ENCODE measurements at places on chromosomes 6 and 20.

- no peak for DNase-seq
Observed at GRCh38 chr20:8145246-8146168, 13.4 kb downstream of the PLCB1 start.

GRCh38 chr6:166204852-166205650 lies 37.4 kb upstream of the TBXT start:
- no peak for DNase-seq

DNA sequence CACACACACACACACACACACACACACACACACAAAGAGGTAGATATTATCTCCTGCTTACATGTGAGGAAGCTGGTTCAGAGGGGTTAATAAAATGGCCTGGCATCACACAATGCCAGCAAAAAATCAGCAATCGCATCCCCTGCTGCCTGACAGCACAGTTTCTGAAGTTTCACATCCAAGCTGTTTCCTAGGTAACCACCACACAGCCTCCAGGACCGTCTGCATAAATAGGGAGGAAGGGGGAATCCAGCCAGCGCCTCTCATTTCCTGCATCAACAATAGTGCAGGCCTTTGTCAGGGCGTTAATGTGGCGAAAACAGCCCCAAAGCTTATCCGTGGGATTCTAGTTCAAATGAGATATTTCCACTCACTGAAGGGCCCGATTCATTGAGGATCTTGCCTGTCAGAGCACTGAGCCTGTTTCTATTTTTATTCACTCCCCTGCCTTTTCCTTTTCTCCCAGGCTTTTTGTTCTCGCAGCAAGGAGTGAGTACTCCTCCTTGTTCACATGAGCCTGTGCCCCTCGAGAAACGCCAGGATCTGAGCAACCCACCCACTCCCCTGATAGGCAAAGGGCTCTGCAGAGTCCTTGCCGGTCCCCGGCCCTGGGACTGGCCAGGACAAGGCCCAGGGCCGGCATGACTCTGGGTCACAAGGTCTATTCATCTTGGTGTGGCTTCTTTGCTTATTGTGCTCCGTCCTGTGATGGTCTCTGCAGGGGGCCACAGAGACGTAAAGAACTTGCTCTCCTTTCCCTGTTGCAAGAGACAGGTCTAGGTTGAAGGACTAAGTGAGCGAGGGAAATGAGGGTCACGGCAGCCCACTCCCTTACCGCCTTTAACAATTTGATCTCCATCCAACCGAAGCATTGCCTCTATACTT lies 32.7 kb downstream of the TUBB2B start:
- DNase-seq: peak; percentile 74

- peak; percentile 87 for DNase-seq
Observed at GRCh38 chr6:3977875-3978711, 100.8 kb downstream of the FAM217A start.

DNA sequence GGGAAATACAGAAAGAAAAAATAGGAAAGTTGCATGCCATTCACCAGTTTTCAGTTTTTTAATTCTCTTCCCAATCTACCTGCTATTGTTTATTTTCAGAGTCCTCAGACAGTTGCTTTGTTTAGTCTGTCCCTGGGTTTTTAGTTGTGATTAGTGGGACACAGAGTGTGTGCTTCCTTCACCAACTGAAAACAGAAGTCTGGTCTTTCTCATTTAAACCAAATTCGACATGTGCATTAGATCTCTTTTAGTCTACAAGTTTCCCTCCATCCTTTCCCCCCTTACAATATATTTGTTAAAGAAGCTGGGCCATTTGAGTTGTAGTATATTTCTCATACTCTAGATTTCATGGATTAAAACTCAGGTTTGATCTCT lies 58.7 kb upstream of the STMND1 start:
- no peak for DNase-seq

DNA sequence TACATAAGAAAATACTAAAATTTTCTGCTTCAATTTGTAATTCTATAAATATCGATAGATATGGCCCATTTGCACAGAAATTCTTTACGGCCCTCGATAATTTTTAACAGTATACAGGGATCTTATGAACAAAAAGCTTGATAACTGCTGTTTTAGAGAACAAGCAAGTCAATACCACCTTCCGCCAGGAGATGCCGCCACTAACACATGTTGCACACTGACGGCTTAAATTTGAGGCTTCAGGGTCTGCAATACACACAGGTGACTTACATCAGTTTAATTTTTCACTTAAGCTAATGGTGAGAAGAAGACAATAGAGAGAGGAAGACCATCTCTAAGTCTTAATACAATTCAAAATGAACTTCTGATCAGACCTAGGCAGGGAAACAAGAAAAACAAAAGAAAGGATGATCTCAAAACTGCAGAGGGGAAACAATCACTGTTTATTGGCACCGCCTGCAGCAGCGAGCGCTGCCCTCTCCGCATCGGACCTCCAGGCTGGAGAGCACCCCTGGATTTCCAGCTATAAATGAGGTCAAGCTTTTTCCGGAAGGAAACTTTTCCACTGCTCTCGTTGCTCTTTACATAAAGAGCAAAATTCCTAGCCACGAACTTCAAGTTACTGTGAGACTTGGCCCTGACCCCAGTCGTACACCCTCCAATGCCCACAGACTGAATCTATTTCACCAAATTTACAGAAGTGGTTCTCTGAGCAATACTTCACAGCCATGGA lies 53.9 kb downstream of the OTOR start:
- DNase-seq: peak; percentile 65

GRCh38 chr20:60221593-60221992 lies 263.4 kb downstream of the CDH26 start:
- DNase-seq: no peak

DNA sequence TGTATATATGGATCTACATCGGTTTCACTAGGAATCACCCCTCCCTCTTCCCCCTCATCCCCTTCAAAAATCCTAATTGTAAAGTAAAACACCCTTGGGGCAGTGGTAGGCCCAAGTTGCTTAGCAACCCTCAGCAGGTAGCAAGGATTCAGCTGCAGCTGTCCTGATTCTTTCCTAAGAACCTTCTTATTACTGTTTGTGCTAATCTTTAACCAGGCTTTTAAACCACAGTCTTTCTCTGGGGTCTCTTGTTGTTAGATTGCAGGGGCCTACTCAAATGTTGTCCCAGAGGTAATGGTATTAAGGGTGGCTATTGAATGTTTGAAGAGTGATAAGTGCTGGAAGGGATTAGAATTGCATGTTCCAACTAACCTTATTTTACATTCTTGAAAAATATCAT lies 46.4 kb downstream of the PRL start:
- no peak for DNase-seq

- DNase-seq: no peak
Observed at GRCh38 chr6:57195457-57195856, 23.3 kb downstream of the BAG2 start.

DNA sequence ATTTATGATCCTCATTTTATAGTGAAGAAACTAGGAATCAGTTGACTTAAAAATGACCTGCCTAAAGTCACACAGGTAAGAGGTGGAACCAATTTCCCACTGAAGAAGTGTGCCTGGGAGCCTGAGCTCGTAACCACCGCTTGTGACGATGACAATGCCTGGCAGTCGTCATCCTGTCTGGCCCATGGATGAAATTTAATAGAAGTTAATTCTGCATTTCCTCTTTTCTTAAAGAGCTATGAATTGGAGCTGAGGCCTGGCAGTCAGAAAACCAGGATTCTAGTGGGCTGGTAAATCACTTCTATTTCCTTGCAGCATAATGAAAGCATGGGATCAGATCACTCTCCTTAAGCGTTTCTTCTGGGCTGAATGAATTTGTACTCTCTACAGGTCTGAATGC lies 200.0 kb upstream of the SGK1 start:
- DNase-seq: peak; percentile 40

DNA sequence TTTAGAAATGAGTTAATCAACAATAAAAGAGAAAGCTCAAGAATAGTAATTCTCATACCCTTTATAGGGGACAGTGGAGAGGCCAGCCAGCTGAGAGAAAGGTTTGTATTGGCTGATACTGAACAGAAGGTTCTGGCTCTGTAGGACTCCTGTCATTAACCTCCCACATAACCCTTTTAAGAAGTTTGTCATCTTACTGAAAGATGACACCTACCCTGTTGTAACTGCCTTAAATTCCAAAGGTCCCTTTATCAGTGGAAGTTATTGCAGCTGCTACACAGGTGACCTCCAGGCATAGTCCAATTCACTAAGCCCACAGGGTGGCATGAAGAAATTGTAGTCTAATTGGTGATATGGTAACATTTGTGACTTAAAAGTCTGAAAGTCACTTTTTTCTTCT lies 790.1 kb downstream of the TENT5A start:
- no peak for DNase-seq

GRCh38 chr6:92684386-92684785 lies 735.0 kb downstream of the EPHA7 start:
- no peak for DNase-seq

DNA sequence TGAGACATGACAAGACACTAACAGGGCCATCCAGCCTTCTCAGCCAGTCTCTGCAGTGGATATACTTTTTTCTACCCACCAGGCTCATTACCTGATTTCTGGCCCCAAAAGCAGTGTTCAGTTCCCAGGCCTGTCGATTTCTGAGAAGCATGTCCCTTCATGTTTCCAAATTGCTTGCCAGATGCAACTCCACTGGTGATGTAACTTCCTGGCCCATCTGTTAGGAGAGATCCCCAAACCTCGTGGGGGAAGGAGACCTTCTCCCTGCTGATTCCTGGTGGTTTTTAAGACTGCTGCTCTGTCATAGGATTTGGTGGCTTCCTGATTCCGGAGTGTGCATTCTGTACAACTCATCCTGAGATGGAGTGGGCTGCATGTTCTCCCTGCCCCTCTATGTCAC lies 31.6 kb upstream of the MRPS10 start:
- DNase-seq: peak; percentile 27

DNA sequence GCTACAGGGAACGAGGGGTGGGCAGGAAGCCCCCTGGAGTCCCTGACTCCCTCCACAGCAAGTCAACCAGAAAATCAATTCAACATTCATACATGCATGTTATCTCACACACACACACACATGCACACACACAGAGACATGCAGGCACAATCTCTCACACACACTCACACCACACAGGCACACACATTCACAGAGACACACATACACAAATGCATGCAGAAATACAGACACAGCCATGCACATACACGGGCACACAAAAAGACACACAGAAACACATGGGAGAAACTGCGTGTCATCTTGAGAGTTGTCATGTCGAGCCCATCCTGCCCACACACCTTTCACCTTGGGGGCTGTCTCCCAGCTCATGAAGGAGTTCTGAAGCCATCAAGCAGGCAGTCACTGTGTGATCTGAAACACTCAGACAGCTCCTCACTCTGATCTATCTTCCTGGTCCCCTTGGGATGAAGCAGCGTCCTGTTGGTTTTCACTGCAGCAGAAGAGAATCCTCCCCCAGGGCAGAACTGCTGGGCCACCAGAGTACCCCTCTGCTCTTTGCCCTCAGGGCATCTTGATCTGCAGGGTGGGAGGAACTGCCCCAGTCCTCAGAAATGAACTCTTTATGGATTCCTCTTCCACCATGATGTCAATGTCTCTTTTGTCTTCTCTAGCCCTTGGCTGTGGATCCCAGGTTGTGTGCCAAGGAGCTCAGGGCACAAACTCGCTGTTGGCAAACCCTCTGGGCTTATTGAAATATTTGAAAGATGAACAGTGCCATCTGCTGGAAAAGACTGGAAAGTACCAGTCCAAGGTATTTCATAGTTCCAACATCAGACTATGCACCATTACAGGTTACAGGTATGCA lies 8.8 kb downstream of the RAET1L start:
- peak; percentile 50 for DNase-seq

DNA sequence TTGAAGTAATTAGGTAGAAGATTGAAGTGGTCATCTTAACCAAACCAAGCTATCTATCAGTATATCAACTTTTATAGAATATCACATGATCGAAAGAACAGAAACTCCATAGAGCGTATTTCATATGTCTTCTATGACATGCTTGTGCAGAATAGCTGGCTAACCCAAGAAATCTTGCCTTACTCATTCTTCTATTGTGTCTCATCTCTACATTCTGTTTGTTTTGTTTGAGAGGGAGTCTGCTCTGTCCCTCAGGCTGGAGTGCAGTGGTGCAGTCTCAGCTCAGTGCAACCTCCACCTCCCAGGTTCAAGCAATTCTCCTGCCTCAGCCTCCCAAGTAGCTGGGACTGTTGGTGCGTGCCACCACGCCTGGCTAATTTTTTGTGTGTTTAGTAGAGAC lies 10.6 kb downstream of the TAB2 start:
- no peak for DNase-seq

DNA sequence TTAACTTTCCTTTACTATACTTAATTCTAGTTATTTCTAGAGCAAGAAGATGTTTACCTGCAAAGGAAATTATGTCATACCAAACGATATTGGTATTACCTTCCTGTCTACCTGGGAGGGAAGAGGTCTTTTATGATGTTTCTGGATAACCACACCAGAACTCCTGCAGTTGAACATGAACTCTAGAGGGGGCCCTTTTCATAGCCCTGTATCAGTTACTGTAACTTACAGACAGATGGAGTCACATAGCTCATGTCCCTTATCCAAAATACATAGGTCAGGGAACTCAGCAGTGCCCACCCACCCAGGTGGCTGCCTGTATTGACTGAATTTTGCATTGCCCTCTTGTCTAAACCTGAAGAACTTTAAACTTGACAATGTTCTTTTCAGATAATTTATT lies 35.1 kb upstream of the MYL9 start:
- no peak for DNase-seq

DNA sequence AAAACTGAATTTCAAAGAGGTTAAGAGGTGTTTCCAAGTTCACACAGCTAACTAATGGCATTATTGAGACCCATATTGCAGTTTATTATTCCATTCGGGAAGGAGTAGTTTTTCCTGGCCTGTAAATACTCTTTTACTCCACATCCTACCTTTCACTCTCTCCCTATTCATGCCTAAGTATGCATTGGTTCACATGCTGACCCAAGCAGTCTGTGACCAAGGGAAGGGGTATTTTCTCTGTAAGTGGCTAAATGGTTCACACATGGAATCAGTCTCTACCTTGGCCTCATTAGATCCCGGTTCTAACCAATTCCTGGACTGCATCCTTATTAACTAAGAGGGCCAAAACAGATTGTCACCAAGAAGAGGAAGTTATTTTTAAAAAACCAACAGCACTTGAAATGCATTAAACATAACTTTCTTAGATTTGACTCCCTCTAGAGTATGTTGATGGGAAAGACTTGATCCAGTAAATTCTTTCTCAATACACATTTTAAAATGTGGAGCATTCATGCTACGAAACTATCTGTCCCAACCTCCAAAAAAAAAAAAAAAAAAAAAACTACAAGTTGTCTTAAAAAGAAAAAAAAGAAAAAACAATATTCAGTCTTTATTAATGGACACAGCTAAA lies 17.8 kb upstream of the RSPO3 start:
- no peak for DNase-seq

DNA sequence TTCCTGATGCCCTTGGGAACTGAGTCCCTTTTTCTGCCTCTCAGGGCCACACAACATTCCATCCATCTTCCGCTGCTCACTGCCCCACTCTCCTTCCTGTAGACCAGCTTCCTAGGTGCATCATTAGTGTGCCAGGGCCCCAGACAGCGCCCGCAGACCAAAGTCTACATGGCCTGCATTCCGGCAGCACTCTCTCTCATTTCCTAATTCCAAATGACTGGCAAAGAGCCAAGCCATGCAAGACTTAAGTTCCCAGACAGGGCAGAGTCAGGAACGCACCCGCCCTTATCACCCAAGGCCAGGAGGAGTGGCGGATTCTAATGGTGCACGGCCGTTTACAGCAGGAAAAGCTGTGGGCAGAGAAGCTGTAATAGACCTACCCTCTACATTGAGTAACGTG lies 159.8 kb upstream of the ARID1B start:
- no peak for DNase-seq

All from right hindlimb (tissue), 1 donor.